ENCODE measurements at places on chromosomes 13 and 19.
A peak's percentile ranks its signal among the peaks of the same experiment; 100 is the strongest.

DNA sequence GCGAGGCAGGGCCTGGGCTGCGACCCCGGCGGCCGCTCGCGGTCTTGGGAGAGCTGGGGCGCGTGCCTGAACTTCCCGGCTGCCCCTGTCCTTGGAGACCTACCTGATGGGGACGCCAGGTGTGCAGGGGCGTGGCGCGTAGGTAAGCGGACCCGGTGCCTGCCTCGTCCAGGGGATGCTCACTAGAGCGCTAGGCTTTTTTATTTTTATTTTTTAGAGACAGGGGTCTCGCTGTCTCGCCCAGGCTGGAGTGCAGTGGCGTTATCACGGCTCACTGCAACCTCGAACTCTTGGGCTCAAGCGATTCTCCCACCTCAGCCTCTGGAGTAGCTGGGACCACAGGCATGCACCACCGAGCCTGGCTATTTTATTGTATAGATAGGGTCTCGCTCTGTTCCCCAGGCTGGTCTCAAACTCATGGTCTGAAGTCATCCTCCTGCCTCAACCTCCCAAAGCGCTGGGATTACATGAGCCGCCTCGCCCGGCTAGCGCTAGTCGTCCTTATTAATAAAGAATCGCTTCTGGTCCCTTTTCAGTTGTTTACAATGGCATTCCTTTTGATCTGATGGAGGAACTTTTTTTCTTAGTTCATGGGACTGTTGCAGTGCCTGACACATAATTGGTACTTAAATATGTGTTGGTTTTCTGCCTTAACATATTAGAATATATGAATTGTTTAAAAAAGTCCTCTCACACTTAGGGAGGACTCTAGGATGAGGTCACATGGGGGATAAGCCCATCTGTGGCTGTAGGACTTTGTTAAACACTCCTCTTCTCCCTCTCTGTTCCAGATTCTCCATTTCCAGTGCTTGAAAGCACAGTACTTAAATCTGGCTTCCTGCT, 812 bp downstream of the DPY19L3 start:
- peak; percentile 29 for DNase-seq

DNA sequence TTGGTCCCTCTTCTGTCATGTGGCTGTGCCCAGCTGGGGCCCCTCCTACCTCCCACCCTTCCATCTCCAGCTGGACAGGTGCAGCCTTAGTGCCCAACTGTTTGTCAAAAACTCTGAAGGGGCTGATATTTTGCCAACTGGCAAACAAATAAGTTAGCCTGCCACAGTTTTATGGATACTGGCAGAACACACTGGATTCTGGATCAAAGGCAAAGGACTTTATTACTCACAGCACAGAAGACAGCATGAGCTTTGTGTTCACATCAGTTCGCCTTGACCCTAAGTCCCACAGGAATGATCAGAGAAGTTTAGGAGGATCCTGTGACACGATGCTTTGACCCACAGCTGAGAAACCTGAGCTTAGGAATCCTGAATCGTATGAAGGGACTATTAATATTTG, 16.4 kb downstream of the KLK2 start:
- DNase-seq, result no peak

DNA sequence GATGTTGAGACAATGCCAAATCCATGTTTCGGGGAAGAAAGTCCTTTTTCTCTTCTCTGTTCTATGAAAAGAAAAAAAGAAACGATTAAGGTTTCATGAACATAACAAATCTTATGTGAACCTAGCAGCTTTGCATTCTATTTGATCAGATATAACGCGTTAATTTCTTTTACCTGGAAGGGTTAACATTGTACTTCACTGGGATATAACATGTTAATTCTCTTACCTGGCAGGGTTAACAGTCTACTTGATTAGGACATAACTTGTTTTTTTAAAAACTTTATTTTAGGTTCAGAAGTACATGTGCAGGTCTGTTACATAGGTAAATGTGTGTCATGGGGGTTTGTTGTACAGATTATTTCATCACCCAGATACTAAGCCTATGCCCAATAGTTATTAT, 68.8 kb downstream of the CPAMD8 start:
- no peak for DNase-seq

DNA sequence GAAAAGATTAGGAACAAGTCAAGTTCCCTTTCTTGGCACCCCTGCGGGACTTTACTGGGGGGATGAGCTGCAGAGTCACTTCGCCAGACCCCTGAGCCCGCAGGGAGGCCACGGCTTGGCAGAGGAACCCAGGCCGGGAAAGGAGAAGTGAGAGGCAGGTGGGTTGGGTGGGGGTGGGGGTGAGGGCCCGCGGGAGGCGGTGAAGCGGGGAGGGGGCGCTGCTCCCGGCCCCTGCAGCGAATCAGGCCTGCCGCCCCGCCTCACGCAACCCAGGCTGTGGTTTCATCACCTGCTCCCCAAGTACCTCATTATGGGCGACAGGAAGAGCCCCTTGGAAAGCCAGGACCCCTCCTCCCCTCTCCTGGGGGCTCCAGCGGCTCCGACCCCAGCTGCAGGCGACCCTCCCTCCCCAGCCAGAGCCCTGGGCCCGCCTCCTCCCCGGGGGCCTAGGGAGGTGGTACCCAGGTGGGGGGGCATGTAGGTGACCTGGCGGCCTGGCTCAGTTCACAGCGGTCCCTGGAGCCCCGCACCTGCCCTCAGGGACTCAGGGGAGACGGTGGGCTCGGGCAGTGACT, 9.5 kb downstream of the MEF2B start:
- DNase-seq, result no peak

DNA sequence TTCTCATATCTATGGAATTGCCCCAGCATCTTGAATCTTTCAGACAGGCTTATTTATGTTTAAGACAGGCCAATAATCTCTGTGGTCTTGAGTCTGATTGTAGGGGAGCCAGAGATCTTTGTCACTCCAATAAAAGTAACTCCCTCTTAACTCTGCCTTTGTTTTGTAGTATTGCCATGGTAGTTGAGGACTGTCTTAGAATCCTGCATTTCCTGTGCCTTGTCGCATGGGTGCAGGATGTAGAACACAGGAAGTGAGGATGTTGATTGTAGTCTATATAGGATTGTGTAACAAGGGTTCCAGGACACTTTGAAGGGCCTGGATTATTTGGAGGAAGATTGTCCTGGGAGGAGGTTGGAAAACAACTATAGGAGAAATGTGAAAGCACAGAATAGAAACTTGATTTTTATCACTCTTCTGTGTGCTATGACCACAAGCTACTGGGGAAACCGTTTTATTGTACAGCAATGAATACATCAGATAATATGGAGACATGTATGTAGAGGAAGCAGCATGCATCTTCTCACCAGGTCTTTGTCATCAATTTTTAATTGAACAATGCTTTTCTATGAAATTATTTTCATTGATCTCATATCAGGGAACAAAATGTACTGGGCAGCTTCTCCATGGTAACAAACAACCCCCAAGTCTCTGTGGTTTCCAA, 411.7 kb downstream of the FGF9 start:
- no peak for DNase-seq

DNA sequence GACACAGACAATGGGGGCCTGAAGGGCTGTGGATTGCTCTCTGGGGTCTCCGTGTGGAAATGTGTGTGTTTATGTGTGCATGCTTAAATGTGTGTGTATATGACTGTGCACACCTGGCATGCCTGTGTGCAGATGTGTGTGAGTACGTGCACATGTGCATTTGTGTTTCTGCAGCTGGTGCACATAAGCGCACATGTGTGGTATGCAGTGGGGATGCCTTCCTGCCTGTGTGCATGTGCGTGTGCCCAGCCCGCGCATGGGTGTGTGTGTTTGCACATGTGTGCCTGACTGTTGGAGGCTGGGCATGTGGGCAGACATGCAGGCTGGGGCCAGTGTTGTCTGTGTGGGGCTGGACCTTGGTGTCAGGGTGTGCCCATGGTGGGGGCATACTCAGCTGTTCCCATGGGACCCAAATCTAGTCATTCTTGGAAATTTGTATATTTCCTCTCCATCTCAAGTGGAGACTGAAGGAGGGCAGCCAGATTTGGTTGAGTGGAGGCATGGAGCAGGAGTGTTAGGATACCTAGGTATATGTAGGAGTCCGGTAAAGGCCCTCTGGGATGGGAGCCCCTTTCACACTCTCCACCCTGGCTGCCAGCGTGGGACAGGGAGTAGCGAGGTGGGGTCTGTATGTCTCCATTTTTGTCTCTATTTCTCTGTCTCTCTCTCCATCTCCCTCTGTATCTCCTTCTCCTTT, 49.9 kb downstream of the CELF5 start:
- no peak for DNase-seq

DNA sequence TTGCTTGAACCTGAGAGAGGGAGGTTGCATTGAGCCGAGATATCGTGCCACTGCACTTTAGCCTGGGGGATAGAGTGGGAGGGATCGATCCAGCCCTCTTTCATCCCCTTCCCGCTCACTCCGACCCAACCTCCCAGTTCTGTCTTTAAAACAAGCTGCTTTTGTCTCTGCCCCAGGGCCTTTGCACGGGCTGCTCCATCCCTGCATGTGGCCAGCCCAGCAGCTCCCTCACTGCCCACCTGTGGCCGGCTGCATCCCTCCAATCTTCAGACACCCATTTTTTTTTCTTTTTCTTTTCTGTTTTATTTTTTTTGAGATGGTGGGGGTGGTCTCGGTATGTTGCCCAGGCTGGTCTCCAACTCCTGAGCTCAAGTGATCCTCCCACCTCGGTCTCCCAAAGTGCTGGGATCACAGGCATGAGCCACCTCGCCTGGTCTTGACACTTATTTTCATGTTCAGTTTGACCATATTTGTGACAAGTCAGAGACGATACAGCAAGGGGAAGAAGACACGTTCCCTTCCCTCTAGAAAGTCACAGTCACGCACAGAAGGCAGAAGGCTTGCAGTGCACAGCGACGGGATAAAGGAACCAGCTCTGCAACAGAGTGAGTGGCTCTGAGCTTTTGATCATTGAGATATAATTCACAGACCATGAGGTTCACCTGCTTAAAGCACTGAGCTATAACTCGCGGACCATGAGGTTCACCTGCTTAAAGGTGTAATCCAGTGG, 31.8 kb downstream of the EFNA2 start:
- no peak for DNase-seq

DNA sequence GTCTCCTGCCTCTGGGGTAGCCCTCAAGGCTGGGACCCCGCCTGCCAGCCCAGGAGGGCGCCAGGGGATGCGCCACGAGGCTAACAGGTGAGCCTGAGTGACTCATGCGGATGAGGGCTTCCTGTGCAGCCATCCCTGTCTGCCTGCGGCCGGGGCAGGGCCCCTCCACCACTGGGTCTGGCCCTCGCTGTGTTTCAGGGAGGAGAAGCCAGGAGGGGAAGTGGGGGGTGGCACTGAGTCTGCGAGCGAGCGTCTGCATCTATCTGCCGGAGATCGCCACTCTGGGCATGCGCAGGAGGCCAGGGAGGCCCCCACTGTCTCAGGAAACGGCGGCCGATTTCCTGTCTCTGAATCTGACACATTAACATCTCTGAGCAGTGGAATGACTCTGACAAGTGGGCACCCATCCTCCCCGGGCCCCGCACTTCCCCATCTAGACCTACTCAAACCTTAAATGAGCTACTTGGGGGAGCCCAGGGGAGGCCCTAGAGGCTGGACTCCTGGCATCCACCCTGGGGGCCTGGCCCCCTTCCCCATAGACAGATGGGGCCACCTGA, 19.7 kb downstream of the RFX1 start:
- peak; percentile 52 for DNase-seq

GRCh38 chr13:44437356-44438233, 64.0 kb downstream of the SERP2 start:
- DNase-seq, result peak; percentile 34
